ENCODE measurements at places on chromosomes 16 and 17. TPM values are rescaled to one million over a fixed set of nuclear protein-coding genes. Genes with fewer than 3 reads are reported as not detected.

GRCh38 chr17:45729294-45729907 lies 54.7 kb upstream of the CRHR1 start:
- DNase-seq: no peak

DNA sequence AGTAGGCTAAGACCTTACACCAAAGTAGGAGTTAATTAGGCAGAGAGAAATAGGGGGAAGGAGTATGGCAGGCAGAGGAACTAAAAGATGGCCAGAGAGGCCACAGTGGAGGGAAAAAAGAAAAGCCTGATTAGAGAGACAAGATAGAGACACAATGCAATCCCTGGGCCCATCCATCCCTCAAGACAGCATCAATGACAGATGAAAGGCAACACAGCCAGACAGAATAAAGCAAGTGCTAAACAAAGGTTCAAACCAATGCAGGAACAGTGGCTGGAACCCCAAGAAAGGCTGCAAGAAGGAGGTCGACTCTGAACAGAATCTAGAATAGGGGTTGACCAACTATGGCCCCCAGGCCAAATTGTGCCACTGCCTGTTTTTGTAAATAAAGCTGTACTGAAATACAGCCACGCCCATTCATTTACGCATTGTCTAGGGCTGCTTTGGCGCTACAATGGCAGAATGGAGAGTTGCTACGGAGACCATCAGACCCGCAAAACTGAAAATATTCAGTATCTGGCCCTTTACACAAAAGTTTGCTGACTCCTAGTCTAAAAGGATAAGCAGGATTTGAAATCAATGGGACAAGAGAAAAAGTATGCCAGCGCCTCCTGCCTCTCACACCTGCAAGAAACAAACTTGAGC lies 473.3 kb upstream of the PSMD7 start:
- no peak for DNase-seq

GRCh38 chr17:42603318-42603717 lies 5.9 kb downstream of the RETREG3 start:
- no peak for DNase-seq

GRCh38 chr17:20925091-20925490 lies 117.7 kb downstream of the USP22 start:
- DNase-seq: no peak

- no peak for DNase-seq
These were observed 1.8 kb downstream of the RAB11FIP3 start for GRCh38 chr16:427250-427649.

GRCh38 chr16:85307552-85308364 lies 195.5 kb upstream of the CIBAR2 start:
- no peak for DNase-seq

DNA sequence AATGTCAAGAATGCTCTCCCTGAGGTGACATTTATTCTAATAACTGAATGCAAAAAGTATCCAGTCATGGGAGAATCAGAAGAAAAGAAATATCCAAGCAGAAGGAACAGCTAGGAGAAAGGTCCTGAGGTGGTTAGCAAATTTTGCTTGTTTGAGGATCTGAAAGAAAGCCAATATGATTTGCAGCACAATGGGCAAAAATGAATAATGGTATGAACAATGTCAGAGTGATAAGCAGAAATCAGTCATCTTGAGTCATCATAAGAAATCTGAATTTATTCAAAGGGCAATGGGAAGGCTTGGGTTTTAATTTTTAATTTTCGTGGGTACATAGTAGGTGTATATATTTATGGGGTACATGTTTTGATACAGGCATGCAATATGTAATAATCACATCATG lies 68.5 kb downstream of the BRIP1 start:
- DNase-seq: no peak

DNA sequence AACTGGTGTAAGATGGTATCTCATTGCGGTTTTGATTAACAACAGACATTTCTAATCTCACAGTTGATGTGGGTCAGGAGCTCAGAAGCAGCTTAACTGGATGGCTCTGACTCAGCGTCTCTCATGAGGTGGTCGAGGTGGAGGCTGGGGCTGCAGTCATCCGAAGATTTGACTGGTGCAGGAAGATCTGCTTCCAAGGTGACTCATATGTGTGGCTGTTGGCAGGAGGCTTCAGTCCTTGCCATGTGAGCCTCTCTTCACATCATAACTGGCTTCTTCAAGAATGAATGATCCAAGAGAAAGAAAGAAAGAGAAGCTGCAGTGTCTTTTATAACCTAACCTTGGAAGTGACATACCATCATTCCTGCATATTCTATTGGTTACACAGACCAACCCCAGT lies 376.1 kb downstream of the SEC14L1 start:
- no peak for DNase-seq

DNA sequence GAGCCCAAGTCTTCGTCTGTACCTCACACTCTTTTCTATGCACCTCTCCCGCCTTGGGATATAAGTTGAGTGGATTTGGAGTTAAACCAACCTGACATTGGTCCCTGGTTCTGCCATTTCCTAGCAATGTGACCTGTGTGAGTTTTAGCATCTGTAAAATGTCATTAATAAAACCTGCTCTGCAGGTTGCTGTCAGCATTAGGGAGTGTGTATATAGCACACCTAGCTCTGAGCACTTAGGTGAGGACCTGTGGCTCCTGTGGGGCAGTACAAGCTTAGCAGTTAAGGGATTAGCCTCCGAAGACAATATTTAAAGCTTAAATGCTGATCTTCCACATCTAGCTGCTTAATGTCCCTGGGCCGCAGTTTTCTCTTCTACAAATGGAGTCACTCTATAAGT lies 248.0 kb downstream of the TMEM114 start:
- no peak for DNase-seq

DNA sequence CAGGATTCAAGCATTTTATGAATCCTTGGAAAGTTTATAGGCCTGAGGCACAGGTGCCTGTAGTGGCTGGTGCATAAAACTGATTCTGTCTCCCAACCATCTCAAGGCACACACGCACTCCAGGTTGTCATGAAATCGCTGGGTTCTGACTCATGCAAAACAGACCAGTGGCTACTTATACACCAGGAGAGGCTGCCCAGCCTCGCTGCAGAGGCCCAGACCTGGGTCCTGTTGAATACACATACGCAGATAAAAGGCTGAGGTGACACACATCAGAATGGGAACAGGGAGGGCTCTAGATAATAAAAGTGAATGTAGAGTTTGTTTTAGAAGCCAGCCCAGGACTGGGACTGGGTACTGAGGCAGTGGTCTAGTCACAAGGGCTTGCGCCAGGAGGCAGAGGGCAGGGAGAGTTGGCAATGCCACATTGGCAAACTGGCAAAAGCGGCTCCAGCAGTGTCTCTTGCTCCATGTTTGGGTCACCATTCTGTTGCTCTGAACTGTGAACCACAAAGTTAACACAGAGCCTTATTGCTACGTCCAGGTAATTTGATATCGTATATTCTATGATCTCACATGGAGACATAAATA lies 13.6 kb downstream of the OR1D5 start:
- no peak for DNase-seq

GRCh38 chr17:57834146-57834741 lies 15.6 kb downstream of the MRPS23 start:
- DNase-seq: no peak

DNA sequence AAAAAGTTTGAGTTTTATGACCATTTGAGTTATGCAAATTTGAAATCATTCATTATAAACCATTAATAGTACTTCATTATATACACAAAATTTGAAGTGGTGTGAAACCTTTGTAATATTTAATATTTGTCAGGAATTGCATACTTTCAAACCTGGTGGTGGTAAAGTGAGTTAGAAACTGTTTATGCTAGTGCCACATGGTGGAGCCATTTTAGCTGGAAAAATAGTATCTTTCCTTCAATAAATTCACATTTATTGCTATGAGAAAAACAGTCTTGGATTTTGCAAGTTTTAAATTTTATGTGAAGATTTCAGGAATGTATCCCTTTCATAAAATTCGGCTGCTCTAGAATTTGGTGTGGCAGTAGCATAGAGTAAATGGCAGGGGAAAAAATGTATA lies 7.3 kb upstream of the BLMH start:
- DNase-seq: no peak

DNA sequence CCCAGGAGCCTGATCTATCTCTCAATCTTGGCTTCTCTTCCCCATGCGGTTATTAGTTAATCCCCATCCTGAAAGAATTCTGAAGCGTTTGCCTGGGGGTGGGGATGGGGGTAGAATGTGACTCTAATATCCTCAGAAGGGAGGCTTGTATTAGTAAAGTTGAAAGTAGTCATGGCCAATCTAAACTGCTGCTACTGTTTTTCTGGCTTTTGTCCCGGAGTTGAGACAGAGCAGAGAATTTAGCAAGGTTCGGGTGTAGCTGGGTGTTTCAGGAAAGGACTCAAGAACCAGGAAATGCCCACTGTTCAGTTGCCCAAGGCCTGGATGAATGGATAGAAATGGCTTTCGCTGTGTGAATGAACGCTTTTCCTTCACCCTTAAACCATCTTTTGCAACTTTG lies 17.6 kb upstream of the ITGAM start:
- no peak for DNase-seq

GRCh38 chr16:84306564-84306963 lies 11.9 kb downstream of the WFDC1 start:
- no peak for DNase-seq

DNA sequence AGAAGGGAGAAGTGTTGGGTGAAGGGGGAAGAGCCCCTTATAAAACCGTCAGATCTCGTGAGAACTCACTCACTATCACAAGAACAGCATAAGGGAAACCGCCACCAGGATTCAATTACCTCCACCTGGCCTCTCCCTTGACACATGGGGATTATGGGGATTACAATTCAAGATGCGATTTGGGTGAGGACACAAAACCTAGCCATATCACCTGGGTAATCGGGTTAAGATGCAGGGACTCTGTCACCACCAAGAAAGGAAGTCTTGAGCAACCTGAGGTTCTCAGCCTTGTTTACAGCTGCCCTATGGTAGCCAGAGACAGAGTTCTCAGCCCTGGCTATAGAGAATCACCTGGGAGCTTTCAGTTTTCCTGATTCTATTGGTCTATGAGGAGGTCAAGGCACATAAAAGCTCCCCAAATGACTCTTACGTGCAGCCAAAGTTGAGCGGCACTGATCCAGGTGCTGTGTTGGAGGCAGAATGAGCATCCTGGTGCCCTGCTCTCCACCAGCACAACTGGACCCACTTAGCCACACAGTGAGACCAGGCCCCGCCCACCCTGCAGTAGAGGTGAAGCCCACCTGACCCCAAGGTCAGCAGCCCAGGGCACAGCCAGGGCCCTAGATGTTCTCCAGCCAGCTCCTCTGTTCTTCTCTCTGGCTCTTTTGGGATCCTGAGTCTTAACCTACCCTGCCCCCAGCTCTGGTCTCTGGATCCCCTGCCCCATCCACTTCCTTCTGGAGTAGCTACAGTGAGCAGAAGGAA lies 138.5 kb upstream of the CDH5 start:
- DNase-seq: no peak

GRCh38 chr17:59869941-59870218 lies 22.9 kb downstream of the TUBD1 start:
- no peak for DNase-seq

DNA sequence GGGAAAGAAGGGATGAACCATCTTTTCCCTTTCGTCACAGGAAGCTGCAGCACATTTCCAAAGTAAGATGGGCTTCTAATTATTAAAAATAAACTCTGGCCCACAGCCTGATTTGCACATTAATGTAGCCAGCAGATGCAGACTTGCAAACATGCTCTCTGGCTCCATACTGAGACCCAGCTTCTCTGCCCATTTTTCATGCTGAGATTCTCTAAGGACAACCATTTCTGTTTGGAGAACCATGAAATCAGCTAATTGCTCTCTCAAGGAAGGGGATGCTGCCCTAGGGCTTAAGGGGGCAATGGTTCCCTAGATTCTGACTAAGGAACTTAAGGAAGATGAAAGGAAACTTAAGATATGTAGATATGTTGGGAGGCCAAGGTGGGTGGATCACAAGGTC lies 63.0 kb upstream of the CES5A start:
- no peak for DNase-seq

DNA sequence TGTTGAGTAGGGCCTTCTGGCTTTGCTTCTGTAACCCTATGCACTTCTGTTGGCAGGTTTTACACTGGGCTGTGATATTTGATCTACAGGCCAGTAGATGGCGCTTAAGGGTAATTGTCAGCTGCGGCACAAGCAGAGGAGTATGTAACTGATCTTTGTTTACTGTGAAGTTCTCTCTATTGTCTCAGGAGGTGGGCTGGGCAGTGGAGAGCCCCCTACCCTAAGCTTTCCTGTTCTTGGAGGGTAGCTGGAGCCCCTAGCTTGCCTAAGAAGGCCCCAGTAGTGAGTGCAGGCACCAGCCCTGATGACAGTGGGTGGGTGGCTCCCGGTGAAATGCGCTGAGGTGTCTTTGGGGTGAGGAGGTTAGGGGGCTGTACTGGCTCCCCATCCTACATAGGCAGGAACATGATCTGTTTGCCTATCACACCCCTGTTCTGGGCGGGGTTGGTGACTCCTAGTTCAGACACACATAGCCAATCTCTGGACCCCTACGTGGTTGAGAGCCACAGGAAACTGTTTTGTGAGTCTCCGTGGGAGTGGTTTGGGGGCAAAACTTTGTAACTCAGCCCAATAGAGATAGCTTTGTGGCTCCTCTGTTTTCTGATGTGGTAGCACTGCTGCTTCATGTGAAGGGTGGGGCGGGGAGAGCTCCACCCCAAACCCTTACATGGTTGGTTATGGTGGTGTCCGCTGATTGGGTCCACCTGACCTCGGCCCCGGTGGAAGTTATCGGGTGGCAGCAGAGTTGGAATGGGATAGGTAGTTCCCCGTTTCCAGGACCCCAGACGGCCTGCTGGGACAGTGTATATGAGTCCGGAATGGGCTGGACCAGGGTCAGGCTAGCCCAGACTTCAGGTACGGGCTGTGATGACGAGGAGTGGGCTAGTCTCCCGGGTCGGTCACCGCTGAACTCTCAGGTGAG lies 60.4 kb downstream of the SLFN11 start:
- peak; percentile 67 for DNase-seq

DNA sequence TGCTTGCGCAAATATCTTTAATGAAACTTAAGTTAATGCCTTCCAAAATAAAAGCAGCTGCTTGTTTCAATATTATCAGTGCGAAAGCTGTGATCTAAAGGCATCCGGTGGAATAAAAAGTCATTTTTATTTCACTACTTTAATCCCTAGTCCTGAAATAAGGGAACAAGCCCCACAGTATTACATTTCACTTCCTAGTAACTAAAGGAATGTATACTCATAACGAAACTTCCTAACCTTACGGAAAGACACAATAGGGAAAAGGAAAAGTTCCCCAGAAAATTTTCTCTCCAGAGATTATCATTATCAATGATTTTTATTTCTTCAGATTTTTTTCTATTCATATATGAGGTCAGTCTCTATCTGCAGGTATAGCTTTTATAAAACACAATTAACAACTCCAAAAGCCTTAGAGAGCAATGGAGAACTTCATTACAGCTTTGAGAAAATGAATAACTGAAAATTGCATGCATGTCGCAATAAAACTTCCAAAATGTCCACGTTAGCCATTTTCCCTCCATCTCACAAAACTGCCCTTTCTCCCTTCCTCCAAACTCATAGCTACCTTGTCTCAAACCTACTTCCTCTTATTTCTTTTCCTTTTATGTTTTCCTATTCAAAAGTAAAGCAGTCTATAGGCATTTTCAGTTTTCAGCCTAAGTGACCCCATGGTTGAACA lies 154.3 kb upstream of the MED13 start:
- DNase-seq: no peak

The ABI3 gene
- polyA plus RNA-seq: 5.5 TPM

The TBC1D3C gene
- polyA plus RNA-seq: not detected

The CTRB2 gene
- 0.07 TPM for polyA plus RNA-seq

The MARF1 gene
- 66.6 TPM for polyA plus RNA-seq

The CYBA gene
- 155 TPM for polyA plus RNA-seq

The CXCL16 gene
- polyA plus RNA-seq: 10.2 TPM

The PHKB gene
- polyA plus RNA-seq: 92.4 TPM

The TM4SF5 gene
- 2.5 TPM for polyA plus RNA-seq

The PLA2G10 gene
- polyA plus RNA-seq: 1.2 TPM

The AATK gene
- polyA plus RNA-seq: 5.2 TPM

The HCRT gene
- not detected for polyA plus RNA-seq

All from renal pelvis (tissue), 12 donors.